ENCODE measurements at places on chromosomes 6 and 20.
A peak's percentile ranks its signal among the peaks of the same experiment; 100 is the strongest.

DNA sequence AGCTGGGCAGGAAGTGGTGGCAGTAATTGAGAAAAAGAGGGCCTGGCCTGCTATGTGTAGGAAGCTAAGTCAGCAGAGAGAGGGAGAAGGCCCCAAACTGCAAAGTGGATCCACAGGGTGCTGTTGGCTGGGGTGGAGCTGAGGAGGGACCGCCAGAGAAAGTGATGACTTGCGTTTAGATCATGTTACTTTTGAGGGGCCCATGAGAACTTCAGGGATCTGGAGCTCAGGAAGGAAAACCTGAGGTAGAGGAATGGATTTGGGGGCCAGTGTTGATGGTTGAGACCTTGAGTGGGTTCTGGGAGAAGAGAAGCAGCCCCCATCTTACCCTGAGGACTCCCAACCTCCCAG lies 155.5 kb downstream of the MRPL14 start:
- no peak for DNase-seq

- DNase-seq, result no peak
Observed at GRCh38 chr6:26103141-26103769, 16.0 kb downstream of the HFE start.

DNA sequence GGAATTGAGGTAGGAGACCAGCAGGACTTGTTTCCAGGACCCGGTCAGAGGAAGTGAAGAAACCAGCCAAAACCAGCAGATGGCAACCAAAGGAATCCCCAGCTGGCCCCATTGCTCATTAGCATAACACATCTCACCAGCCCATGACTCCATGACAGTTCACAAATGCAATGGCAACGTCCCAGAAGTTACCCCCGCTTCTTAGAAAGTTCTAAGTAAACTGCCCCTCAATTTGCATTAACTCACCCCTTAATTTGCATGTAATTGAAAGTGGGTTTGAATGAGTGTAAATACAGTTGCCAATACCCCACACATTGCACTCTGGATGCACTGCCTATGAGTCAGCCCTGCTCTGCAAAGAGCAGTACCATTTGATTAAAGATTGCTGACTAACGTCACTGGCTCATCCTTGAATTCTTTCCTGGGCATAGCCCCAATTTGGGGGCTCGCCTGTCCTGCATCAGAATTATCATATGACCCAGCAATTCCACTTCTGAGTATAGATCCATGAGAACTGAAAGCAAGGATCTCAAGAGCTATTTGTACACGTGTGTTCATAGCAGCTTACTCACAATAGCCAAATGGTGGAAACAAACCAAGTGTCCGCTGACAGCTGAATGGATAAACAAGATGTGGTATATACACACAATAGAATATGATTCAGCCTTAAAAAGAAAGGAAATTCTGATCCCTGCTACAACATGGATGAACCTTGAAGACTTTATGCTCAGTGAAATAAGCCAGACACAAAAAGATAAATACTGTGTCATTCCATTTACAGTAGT lies 36.4 kb downstream of the MYLK4 start:
- peak; percentile 70 for DNase-seq

DNA sequence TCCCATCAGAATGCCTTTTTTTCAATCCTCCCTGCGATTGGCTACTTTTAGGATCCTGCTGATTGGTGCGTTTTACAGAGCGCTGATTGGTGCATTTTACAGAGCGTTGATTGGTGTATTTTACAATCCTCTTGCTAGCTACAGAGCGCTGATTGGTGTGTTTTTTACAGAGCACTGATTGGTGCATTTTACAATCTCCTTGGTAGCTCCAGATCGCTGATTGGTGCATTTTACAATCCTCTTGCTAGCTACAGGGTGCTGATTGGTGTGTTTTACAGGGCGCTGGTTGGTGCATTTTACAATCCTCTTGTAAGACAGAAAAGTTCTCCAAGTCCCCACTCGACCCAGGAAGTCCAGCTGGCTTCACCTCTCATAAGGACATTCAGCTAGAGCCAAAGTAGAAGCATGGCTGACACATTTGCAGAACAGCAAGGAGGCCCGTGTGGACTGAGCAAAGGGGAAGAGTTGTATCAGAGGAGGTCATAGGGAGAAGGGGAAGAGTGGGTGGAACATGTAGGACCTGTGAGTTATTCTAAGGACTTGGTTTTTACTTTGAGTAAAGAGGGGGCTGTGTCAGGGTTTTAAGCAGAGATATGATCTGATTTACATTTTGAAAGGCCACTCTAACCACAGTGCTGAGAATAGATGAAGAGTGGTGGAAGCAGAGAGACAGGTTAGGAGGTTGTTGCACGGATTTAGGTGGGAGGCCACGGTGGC lies 2.6 kb downstream of the ALDH5A1 start:
- no peak for DNase-seq

DNA sequence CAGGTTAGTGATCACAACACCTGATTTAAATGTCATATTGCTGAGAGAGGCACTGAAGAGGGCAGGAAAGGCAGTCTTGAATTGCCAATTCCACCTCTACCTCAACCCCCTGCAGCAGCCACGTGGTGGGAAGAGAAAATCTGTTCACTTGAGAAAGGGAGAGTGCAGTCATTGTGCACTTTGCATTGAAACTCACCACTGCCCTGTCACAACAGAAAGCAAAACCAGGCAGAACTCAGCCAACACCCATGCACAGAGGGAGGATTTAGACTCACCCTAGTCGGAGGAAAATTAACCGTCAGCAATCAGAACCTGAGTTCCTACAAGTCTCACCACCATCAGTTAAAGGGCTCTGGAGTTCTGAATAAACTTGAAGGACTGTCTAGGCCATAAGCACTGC lies 1040.2 kb downstream of the HACE1 start:
- no peak for DNase-seq

DNA sequence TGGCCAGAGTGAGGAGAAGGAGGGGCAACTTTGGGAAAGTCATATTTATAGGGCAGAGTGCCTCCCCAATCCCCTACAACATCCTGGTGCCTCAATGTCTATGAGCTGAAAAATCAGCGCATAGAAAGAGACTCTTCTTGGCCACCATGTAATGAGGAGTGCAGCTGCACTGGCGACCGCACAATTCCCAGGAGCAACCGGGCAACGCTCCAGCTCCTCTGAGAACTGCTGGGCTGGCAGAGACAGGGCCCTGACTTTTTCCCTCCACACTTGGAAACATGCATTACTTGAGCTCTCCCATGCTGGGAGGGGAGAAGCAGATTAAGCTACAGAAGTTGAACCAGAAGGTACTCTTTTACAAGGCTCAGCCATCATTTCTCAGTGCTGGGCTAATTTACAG lies 31.4 kb upstream of the MARCKS start:
- DNase-seq, result no peak

DNA sequence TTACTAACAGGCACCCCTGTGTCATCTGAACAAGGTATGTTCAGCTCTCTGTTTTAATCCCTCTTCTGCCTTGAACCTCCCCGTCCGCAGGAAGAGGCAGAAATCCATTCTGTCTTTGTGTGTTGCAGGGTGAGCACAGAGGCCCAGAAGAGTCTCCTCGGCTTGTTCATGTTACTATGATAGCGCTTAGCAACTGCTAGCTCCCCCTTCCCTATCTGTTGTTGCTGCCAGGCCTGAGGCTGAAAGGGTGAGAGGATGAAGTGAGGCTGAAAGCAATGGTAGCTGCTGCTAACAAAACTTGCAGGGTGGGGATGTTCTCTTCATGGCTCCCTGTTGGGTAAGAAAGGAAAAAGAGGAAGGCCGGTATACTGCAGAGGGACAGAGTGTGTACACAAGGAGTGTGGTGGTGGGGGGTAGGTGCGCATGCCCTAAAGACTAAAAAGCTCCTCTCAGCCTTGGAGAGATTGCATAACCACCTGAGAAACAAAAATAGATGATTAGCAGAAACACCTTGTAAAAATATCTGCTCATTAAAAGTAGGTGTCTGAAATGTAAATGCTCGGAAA lies 55.2 kb upstream of the CITED2 start:
- peak; percentile 71 for DNase-seq

- DNase-seq, result no peak
Observed at GRCh38 chr6:125136378-125136777, 17.2 kb upstream of the TPD52L1 start.

- DNase-seq, result no peak
Observed at GRCh38 chr6:25411316-25411950, 132.3 kb downstream of the CARMIL1 start.

- no peak for DNase-seq
Observed at GRCh38 chr20:19073584-19074218, 138.7 kb upstream of the SLC24A3 start.

DNA sequence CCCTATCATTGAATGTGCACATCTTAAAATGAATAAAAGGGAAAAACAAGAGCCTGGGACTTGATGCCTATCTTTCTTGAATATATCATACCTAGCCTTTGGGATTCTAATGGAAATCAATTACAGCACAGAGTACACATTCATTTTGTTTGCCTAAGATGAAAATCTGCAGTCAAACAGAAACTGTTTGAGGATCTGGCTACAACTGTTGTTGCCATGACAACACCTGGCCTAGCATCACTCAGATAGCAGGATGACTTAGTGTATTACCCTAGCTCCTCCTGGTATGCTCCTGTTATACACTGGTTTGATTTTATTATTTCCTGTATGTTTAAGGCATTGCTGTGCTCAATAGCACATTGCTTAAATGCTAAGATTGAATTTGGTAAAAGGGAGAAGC lies 71.5 kb upstream of the LAMP5 start:
- peak; percentile 62 for DNase-seq

DNA sequence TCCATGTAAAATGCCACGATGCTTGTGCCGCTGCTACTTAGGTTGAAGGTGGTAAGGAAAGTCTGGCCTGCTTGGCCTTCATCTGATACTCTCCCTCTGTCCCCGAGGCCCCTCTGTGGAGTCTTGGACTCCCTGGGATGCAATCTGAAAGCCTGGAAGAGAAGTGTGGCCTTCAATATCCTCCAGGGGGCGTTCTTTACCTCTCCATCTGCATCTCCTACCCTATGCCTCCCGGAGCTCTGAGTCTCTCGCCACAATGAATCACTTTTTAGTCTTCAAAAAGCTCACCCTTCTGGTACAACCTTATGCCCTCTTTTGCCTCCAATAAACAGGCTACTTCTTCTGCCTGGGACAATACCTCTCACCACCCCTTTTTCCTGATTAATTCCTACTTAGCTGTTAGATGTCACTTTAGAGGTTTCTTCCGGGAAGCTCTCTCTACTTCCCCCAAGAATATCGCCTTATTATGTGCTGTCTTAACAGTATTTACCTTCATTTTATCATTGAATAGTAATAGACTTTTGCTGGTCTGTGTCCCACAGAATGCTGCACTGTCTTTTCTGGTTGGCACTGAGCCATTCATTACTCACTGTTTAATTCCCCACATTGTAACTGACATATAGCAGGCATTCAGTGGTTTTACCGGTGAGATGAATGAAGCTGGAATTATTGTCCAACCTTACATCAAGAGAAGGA lies 13.9 kb upstream of the ATG5 start:
- peak; percentile 64 for DNase-seq

DNA sequence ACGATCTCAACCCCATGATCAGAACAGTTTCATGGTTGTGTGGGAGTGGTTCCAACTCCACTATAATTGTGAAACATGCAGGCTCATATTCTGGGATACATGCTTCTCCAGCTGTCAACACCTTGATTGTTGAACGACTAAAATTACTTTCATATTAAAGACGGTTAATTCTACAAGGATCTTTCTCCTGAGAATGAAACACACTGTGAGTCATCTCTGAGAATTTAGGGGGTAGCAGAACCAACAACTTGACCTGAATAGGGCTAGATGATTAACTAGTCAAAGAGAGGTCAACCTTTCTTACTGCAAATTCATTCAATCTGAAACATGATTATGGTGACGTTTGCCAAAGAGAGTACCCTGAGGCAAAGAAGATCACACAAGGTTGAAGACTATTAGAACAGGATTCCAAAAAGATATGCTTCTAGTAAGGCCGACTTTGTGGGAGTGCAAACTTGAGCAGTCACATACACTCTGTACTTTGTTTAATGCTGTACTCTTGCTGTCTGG lies 175.2 kb upstream of the CITED2 start:
- no peak for DNase-seq

DNA sequence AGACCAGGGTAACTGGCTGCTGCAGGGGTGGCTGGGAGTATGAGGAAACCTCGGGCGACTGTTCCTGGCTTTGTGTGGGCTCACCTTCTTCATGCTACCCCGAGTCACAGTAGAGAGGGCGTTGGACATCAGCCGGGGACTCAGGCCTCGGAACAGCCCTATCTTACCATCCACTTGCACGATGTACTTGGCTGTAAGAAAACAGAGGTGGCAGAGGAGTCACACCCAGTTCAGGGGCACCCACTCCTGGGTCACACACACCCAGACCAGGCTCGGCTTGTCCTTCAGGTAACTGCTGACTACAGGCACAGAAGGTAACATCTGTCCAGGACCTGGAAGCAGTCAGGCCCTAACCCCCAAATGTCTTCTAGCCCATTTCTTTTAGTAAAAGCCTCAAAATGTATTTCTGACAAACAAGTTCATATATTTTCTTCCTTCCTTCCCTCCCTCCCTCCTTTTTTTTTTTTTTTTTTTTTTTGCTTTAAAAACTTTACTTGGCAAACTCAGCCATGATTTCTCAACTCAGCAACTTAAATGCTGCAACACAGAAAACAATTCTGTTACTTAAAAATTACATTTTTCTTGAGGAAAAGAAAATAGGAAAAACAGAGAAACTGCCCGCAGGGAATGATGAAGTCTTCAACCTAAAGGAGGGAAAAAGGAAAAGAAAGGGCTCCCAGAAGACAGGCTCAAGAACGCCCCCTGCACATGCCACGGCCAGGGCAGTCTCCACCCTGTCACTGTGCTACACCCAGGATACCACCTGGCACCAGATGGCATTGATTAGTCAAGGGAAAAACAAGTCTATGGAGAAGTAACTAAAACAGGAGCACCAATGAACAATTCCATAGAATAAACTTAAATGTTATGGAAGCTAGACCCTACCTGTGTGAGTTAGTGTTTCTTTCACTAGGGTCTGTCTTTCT lies 7.3 kb downstream of the MTCH1 start:
- DNase-seq, result no peak

- no peak for DNase-seq
Observed at GRCh38 chr20:32963176-32963575, 41.1 kb downstream of the SUN5 start.

DNA sequence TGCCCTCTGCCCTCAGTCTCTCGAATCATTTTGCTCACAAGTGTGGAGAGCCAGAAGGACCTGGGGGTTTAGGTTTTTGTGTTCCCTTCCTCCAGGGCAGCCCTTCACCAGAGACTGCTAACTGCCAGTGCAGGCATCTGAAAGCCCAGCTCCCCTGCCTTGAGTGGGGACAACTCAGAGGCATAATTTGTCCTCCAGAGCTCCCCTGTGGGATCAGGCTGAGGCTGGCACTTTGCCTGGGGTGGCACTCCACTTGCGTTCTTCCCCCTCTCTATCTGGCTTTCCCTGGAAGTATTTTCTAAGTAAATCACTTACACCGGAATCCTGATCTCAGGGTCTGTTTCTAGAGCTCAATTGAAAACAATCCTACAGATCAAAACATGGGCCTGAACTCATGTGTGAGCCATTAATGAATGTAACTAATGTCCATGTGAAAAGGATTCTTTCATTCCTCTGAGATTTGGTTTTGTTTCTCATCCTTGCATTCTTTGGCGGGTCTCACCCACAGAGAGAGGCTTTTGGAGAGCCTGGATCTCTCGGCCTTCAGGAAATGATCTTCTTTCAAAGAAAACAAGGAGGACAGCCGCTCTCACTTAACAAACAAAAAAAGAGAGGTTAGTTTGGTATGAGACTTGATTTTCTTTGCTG lies 125.7 kb upstream of the RIPOR2 start:
- DNase-seq, result no peak

Data from MV-4-11 (cell line).